ENCODE measurements at places on chromosomes 2 and 18.

GRCh38 chr2:126883666-126884040, 15.0 kb upstream of the TEX51 start:
- no peak for DNase-seq

GRCh38 chr2:219737270-219737691, 109.9 kb downstream of the SLC4A3 start:
- DNase-seq = no peak

DNA sequence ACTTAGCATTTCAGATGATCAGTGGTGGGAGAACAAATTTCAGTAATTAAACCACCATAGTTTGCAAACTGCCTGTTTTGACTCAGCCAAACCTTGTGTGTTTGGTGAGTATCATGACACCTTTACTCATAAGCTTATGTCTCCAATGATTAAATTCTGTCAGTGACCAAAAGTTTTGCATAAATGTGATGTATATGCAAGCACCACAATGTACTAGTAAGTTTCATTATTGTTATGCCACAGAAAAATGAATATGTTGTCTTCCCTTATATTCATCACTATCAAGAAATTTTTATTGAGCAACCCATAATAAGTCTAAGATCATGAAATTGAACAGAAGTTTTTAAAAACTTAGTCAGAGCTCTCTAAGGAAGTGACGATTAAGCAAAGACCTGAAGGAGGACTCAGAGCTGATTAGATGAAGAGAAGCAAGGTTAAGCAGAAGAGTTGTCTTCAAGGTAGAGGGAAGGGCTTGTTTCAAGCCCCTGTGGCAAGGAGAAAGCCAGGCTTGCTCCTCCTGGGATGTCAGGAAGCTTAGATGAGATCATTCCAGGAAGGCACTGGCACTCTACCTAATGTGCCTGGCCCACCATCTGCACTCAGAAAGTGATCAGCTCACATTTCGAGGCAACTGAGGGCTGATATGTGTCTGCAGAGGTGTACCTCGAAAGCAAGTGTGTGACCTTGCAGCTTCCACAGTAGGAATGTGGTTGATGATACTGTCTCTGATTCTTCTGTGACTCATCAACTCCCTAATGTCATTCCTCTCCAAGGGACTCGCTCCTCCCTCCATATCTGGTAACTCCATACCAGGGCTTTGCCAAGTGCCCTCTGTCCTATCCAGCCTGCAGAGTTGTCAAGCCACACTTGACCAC, 54.7 kb downstream of the KCTD18 start:
- no peak for DNase-seq

DNA sequence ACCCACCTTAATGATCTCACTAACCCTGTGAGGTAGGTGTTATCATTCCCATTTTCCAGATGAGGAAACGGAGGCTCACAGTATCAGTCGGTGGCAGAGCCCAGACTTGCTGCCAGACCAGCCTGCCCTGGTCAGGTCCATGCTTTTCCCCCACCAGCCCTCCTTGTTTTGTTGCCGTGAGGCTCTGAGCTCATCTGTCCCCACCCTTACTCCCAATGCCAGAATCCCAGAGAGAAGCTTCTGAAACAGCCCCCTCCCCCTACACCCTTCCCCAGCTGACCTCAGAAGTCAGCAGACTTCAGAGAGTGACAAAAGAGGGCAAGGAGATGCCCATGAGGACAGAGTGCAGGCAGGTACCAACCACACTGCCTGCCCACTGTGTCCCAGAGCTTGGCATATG, 20.8 kb upstream of the TNS1 start:
- no peak for DNase-seq

GRCh38 chr2:129922571-129923264, 56.7 kb upstream of the RAB6C start:
- DNase-seq = no peak

GRCh38 chr2:74291218-74291544, 52.0 kb downstream of the SLC4A5 start:
- DNase-seq = no peak

- DNase-seq = no peak
Observed at GRCh38 chr18:32846896-32847295, 74.1 kb upstream of the KLHL14 start.

GRCh38 chr2:96800061-96801004, 15.7 kb upstream of the CNNM3 start:
- no peak for DNase-seq

GRCh38 chr2:70431716-70432347, 121.8 kb downstream of the TGFA start:
- DNase-seq = no peak

GRCh38 chr2:110140401-110140800, 24.8 kb upstream of the MALL start:
- no peak for DNase-seq

- no peak for DNase-seq
Observed at GRCh38 chr18:74356959-74357358, 41.3 kb downstream of the C18orf63 start.

GRCh38 chr18:8177330-8178016, 431.8 kb upstream of the RAB12 start:
- DNase-seq = no peak

DNA sequence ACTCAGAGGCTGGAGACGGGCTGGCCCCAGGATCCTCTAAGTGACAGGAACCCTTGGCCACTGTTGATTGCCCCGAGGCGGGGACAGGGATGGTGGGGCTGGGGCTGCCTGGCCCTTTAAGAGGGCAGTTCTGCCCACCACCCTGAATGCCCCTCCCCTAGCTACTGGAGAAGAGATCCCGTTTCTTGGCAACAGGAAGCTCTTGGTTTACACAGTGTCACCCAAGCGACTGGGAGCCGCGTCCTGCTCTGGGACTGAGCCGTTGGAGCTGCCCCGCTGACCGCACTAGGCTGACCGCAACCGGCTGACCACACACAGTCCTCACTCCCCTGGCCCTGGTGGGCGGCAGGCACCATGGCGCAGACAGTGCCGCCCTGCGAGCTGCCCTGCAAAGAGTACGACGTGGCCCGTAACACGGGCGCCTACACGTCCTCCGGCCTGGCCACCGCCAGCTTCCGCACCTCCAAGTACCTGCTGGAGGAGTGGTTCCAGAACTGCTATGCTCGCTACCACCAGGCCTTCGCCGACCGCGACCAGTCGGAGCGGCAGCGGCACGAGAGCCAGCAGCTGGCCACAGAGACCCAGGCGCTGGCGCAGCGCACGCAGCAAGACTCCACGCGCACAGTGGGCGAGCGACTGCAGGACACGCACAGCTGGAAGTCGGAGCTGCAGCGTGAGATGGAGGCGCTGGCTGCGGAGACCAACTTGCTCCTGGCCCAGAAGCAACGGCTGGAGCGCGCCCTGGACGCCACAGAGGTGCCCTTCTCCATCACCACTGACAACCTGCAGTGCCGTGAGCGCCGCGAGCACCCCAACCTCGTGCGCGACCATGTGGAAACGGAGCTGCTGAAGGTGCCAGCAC, at the start of gene TEKT4:
Gene TEKT4, plus strand, starts transcription at position 205 of the 862 bp plus-strand sequence. Its CDS starts 150 bp downstream, at position 355.
- DNase-seq = no peak

GRCh38 chr2:84417453-84418145, 41.5 kb downstream of the SUCLG1 start:
- DNase-seq = no peak

DNA sequence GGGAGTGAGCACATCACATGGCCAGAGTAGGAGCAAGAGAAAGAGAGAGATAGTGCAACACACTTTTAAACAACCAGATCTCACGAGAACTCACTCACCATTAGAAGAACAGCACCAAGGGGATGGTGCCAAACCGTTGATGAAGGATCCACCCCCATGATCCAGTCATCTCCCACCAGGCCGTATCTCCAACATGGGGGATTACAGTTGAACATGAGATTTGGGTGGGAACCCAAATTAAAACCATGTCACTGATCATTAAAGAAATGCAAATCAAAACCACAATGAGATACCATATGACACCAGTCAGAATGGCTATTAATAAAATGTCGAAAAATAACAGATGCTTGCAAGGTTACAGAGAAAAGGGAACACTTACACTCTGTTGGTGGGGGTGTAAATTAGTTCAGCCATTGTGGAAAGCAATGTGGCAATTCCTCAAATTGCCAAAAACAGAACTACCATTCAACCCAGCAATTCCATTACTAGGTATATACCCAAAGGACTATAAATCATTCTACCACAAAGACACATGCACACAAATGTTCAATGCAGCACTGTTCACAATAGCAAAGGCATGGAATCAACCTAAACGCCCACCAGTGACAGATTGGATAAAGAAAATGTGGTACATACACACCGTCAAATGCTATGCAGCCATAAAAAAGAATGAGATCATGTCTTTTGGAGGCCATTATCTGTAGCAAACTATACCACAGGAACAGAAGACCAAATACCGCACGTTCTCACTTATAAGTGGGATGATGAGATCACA, 137.1 kb downstream of the COL6A3 start:
- DNase-seq = no peak

- DNase-seq = no peak
Observed at GRCh38 chr2:104501342-104501741, 352.6 kb upstream of the POU3F3 start.

- no peak for DNase-seq
Observed at GRCh38 chr2:223852281-223852795, 15.0 kb upstream of the AP1S3 start.

DNA sequence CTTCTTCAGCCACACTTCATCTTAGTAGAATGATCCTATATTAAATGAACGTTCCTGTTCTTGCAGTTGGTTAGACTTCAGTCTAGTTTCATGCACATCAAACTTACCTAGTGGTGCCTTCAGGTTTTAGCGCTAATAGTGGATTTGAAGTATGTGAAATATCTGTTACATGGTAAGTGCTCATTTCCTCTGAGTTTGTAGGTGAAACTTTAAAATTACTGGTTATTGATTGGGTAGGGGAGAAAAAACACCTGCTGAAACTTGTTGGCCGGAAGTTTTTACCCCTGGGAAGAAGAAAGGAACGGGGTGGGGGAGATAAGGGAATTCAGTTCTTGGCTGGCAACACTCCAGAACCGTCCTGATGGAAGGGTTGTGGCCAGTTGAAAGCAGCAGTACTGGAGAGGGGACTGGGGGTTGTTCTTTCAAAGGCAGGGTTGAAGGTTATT, 112.8 kb downstream of the SPTBN1 start:
- DNase-seq = no peak

- no peak for DNase-seq
Observed at GRCh38 chr2:16523711-16524110, 141.9 kb downstream of the CYRIA start.

DNA sequence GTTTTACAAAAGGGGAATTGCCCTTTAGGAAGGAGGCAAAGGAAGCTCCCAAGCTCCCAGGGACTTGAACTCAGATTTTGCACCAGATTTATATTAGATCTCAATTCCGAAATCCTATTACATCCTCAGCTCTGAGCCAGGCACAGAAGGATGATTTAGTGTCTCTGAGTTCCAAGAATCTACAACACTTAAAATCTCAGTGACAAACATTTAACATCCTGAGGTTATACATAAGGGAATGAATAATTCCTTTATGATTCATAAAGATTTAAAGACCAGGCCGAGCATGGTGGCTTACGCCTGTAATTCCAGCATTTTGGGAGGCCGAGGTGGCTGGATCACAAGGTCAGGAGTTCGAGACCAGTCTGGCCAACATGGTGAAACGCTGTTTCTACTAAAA, 16.5 kb upstream of the SLC20A1 start:
- DNase-seq = no peak

DNA sequence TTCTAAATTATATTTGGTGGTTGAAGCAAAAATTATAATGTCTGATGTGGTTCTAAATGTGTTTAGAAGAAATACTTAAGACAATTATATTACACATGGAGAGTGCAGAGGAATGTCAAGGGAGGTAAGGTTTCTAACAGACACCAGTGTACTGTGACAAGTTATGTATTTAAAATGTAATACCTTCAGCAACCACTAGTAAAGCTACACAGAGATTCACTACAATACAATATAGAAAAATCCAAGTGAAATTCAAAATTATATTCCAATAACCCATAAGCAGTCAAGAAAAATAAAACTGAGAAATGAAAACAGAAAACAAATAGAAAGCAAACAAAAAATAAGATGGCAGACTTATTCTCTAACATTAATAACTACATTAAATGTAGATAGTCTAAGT, 249.5 kb upstream of the KLHL14 start:
- no peak for DNase-seq

- no peak for DNase-seq
Observed at GRCh38 chr2:187956906-187957534, 334.7 kb upstream of the GULP1 start.

DNA sequence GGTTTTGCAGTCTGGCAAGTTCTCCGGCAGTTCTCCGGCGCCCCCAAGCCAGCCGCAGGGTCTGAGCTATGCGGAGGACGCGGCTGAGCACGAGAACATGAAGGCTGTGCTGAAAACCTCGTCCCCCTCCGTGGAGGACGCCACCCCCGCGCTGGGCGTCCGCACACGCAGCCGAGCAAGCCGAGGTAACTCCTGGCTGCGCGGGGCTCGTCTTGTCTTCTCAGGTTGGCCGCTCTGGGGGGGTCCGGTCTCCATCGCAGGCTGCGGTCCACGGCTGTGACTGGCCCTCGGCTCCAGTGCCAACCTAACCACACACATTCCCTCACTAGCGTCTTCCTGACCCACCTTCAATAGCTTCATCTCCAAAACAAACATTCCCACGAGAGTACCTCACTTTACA, 68.2 kb downstream of the TPGS2 start:
- no peak for DNase-seq

GRCh38 chr2:84931384-84931821, 25.9 kb downstream of the TMSB10 start:
- no peak for DNase-seq

- no peak for DNase-seq
Observed at GRCh38 chr2:12254280-12254860, 462.4 kb upstream of the TRIB2 start.

DNA sequence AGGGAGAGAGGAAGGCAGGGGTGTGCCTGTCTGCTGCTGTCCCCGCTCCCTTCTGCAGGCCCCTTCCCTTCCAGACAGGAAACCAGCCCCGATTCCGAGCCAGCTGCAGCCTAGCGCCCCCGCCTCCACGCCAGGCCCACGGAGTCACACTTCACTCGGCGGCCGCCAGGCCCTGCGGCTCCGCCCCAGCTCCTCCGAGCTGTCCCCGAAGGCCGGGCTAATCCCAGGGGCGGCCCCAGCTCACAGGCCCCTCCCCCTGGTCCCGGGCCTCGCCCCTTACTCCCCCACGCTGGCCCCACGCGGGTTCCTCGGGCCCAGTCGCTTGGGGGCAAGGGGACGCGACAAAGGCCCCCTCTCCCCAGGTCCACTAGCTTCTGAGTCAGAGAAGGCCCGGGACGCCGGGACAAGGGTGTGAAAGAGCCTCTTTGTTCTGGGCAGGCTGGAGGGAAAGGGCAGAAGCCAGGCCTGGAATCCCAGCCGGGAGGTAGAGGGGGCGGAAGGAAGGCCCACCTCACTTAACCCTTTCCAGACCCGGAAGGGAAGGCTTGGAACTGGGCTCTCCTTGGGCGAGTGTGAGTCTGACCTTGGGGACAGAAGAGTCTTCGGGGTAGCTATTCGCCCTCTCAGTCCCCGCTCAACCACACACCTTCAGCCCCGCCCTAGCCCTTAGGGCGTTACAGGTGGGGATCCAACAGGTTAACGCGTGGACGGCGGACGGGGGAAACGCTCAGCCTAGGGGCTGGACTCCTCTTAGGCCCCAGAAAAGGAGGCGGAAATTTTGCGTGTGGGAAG, 1.2 kb downstream of the RTKN start:
- DNase-seq = no peak

- no peak for DNase-seq
Observed at GRCh38 chr18:10262566-10262965, 191.9 kb upstream of the APCDD1 start.
